ENCODE measurements at places on chromosomes 5 and 9.

DNA sequence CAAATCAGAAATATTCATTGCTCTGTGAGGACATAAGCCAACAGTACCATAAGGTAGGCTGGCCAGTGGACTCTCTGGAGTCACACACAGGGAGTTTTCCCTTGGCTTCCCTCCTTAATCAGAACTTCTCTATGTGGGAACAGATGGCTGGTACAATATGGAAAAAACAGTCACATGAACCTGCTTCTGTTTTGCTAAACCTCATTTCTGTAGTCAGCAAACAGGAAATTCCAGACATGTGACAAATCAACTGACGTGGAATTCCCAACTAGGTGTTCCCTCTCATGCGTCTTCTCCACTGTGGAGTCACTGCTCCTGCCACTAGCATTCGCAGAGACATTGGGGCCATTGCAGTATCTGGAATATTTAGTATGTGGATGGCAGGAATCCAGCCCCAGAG is 617.6 kb downstream of the KIF4B start:
- no peak for DNase-seq

DNA sequence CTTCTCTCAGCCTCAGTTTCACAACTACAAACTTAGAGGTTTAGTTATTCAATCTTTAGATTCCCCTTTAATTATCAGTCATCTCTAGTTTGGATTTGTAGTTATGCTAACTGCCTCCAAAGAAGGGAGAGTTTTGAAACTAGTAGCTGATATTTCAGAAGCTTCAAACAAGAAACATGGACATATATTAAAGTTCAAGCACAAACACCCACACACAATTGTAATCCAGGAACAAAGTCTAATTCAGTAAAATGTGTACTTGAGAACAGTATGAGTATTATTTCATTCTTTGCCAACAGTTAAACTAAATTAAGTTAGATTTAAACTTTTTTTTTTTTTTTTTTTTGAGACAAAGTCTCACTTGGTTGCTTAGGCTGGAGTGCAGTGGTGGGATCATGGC is 71.2 kb upstream of the ABCA1 start:
- DNase-seq = no peak

DNA sequence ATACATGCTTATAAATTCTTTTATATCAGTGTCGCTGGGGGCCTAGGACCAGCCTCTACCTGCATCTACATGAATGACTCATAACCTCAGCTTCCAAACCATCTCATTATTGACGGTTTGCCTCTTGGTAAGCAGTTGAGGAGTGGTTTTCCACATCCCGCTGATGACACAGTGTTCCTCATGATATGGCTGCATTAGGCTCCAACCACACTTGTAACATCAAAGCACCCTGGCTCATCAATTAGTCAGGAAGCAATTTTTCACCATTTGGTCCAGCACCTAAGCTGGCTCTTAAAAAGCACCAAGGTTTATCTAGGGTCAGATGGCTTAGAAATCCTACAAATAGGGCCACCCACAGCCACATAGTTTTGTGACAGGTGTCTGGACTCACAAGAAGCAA is 402.4 kb downstream of the ARHGEF28 start:
- peak; percentile 18 for DNase-seq

DNA sequence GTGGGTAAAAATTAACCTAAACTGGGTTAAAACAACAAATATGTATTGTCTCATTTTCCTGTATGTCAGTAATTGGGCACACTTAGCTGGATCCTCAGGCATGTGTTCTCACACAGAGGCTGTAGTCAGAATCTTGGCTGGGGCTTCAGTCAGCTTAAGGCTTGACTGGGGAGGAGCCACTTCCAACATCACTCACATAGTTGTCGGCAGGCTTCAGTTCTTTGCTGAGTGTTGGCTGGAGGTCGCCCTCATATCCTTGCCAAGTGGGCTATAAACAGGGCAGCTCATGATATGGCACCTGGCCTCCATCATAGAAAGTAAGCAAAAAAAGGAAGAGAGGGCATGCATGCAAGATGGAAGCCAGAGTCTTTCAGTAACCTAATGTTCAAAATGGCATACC is 173.0 kb downstream of the GIN1 start:
- DNase-seq = no peak

- DNase-seq = no peak
Measured at GRCh38 chr5:149800633-149801032, 70.5 kb downstream of the PPARGC1B start.

GRCh38 chr9:69645488-69645887 is 26.7 kb downstream of the APBA1 start:
- no peak for DNase-seq

Data from IMR-90 (cell line).